Activated T-cell treated with anti-CD3 and anti-CD28 coated beads for 48 hours (primary cell): ENCODE measurements at places on chromosomes 4 and X.

GRCh38 chr4:336099-336892 is 1.3 kb upstream of the ZNF141 start:
- DNase-seq: no peak

GRCh38 chr4:2744576-2745270 is 11.4 kb downstream of the TNIP2 start:
- no peak for DNase-seq

GRCh38 chr4:104531390-104531789 is 36.7 kb upstream of the CXXC4 start:
- DNase-seq: no peak

GRCh38 chr4:128573781-128574508 is 235.6 kb upstream of the JADE1 start:
- no peak for DNase-seq

DNA sequence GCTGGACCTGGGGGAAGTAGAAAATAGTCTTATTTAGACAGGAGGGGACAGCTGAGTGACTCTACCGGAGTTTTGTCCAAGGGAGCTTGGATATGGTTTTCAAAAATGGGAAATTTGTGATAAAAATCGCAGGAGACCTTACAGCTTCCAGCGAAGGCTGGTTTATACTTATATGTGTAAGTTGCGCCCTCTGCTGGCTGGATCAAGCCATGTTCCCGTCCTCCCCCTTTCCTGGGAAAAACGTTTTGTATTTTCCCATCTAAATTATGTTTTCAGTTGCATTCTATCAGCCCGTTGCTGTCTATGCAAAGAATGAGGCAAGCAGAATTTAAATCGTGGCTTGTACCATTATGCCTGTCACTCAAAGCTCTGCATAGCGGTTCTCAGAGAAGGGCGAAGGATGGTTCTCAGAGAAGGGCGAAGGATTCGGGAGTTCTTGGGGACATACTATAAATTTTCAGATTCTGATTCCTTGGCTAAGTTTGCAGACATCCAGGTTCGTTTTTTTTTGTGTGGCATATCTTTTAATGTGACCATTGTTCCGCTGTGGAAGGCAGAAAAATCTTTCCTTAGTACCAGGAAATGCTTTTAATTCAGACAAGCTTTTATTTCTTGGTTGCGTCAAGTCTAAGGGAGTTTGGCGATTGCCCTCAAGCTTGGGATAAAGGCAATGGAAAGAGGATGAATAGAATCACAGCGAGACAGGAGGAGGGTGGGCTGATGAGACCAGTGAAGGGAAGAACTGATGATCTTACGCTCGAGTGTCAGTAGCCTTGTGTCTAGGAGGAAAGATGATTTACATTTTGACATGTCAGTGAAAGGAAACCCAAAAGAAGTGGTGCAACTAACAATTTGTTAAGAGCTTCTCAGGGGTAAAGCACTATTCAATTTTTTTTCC is 128.5 kb upstream of the ARX start:
- peak; percentile 2 for DNase-seq

- DNase-seq: no peak
These were observed 2.7 kb upstream of the GRIA3 start for GRCh38 chrX:123181233-123181914.
